ENCODE measurements at places on chromosomes 4 and X.

- no peak for DNase-seq
Observed at GRCh38 chr4:73917081-73917501, 47.9 kb downstream of the CXCL1 start.

DNA sequence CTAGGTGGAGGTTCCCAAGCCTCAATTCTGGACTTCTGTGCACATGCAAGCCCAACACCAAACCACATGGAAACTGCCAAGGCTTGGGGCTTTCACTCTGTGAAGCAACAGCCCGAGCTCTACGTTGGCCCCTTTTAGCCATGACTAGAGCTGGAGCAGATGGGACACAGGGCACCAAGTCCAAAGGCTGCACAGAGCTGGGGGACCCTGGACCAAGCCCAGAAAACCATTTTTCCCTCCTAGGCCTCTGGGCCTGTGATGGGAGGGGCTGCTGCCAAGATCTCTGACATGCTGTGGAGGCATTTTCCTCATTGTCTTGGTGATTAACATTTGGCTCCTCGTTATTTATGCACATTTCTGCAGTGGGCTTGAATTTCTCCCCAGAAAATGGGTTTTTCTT lies 258.7 kb upstream of the ACTRT1 start:
- DNase-seq: no peak

- DNase-seq: no peak
Observed at GRCh38 chr4:185722029-185722316, 90.0 kb downstream of the SORBS2 start.

GRCh38 chr4:26995316-26995715 lies 134.7 kb downstream of the STIM2 start:
- DNase-seq: no peak

DNA sequence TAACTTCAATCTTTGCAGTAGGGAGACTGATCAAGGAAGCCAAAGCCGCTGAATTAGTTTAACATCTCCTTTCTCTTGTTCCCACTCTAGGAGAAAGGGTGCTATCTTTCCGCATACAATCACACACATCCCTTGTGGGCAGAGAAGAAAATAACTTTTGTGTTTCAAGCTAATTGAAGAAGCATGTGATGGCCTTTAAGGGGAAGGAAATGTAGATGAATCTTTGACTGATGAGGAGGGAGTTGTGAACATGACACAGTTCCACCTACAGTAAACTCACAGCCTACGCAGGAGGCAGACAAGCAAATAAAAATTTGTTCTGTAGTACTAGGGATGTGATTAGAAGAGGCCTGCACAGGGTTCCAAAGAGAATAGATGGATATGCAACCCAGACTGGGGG lies 14.7 kb upstream of the SPATA4 start:
- DNase-seq: no peak

DNA sequence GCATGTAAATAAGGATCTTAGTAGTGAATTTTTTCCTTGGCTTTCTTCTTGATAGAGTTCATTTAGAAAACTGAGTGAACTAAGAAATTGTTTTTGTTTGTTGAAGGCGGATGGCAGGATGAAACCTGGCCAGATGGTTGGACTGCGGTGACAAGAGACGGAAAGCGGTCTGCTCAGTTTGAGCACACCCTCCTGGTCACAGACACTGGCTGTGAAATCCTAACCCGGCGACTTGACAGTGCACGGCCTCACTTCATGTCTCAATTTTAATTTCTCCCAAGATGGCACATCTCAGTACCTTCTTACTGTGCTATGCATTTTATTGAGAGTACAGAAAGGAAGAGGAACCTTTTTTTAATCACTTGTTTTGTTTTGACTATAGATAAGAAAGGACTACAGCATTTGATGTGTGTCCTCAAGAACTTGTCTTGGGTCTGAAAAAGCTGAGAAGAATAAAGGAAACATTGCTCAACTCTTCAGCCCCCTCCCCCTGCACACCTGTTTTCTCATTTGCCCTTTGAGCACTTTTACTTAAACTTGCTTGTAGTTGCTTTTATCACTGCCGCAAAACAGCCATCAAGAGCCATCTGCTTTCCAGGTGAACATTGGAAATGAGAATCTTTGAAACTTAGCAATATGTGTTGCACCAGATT lies 27.4 kb downstream of the ADH5 start:
- DNase-seq: no peak

DNA sequence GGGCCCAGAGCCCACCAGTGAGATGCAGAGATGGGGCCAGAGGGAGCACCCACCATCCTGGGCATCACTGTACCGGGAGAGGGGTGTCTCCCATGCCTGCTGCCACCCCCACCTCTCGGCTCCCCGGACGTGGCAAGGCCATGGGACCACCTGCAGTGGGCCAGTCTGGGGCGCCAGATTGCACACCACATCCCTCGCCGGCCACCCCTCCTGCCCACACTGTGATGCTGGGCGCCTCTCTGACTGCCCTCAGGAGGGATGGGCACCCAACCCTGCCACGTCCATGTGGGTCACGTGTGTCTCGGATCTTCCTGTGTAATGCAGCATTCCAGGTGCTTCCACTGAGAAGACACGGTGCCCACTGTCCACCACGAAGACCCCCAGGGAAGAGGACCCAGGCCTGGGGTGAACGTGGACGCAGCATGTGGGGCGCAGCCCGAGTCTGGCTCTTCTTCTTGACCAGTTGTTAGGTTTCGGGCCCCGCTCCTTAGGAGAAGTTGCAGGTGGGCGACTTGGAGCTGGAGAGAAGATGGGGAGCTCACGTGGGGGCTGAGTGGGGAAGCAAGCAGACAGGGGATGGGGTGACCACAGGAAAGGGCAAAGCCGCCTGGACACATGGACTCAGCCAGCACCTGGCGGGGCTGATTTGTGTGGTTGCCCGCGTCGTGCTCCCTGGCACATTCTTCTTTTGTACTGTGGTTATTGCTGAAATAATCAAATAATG lies 47.7 kb downstream of the ZFYVE28 start:
- no peak for DNase-seq

DNA sequence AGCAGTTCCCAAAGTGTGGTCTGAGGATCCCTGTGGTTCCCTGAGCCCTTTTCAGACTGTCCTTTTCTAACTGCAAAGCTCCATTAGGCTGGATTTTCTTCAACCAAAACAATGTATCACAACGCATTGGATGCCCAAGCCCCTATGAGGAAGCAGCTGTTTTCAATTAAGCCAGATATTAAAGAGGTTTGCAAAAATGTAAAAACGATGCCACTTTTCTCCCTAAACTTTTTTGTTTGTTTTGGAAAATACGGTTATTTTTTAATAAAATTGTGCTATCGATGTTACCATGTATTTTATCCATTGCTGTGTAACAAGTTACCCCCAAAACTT lies 170.4 kb upstream of the BCOR start:
- no peak for DNase-seq

- DNase-seq: no peak
Observed at GRCh38 chrX:155694649-155695048, 81.9 kb upstream of the TMLHE start.

- DNase-seq: peak; percentile 28
Observed at GRCh38 chrX:40146262-40147125, 48.7 kb upstream of the BCOR start.

GRCh38 chr4:56307423-56307822 lies 79.9 kb downstream of the AASDH start:
- no peak for DNase-seq

- no peak for DNase-seq
Observed at GRCh38 chr4:8379281-8379680, 61.2 kb downstream of the ACOX3 start.

DNA sequence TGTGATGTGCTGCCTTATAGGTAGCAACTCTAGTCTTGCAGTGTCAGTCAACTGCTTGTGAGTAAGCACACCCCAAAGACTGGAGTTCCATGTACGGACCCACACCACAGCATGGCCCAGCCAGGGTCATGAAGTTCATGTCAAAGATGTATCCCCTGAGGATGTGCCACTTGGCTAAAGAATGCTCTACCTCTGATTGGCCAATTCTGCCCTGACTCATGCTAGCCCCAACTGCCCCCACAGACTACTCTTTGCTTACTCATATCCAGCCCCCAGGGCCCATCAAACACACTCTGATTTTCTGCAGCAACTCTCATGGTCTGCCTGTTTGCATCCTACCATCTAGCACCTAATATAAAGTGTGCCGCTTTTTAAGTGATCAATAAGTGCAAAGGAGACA lies 62.5 kb downstream of the CHRDL1 start:
- DNase-seq: no peak

DNA sequence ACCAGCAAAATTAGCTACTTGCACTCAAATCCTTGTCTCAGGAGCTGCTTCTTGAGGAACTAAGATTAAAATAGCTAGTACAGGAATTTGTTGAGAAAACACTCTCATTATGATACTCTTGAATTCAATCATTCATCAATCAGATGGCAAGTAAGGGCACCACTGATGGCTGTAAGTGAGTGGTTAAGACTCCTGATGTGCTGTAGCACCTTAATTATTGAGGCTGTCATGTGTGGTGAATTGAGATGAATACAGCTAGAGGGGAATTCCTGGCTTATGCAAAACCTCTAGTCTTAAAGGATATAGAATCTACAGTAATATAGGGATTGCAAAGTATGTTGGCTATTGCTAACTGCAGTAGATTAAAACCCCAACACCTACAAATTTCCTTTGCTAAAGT lies 509.1 kb downstream of the IQCM start:
- DNase-seq: no peak

GRCh38 chr4:5700459-5700858 lies 7.9 kb downstream of the EVC2 start:
- no peak for DNase-seq

- DNase-seq: no peak
Observed at GRCh38 chr4:73607375-73608033, 12.7 kb downstream of the RASSF6 start.

- no peak for DNase-seq
Observed at GRCh38 chr4:139655116-139655515, 10.5 kb upstream of the MGST2 start.

- DNase-seq: no peak
Observed at GRCh38 chrX:55340896-55341433, 76.2 kb upstream of the PAGE3 start.

DNA sequence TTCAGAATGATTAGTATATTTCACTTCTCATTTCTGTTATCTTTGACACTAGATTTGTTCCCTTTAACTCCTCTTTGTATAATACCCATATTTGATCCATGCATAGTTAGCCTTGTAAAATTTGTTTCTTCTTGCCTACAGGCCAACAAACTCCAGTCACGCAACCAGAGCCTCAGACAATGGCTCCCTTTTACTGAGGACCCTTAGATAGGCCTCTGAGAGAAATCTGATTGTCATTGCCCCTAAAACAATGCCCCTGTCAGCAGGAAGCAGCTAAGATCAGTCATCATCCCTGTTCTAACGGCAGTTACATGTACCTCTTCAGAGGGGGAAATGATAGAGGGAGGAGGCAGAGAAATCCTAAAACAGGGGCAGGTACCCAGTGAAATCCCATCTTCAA lies 190.6 kb upstream of the TENT5D start:
- DNase-seq: no peak

DNA sequence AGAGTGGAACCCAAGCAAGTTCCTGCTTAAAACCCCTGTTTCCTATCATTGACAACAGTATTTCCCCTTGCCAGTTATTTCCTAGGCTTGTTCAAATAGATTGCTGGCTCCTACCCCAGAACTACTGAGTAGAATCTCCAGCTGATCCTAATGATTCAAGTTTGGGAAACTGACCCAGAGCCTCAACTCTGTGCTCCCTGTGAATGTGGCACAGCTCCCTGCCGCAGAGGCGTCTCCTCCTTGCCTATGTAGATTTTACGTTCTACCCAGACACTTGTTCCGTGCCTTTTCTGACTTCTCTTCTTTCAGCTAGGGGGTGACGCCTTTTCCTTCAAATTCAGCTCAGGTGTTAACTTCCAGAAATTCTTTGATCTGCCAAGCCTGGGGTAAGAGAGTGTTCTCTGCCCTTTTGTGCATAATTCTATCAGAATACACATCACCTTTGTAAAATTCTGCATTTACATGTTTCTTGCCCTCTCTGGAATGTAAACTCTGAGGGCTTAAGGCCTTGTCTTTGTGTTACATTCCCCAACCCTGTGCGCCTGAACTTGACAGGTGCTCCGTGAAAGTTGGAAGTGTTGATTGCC lies 4.4 kb downstream of the LSM6 start:
- DNase-seq: no peak

GRCh38 chrX:134171661-134172587 lies 65.1 kb upstream of the CCDC160 start:
- DNase-seq: peak; percentile 1

DNA sequence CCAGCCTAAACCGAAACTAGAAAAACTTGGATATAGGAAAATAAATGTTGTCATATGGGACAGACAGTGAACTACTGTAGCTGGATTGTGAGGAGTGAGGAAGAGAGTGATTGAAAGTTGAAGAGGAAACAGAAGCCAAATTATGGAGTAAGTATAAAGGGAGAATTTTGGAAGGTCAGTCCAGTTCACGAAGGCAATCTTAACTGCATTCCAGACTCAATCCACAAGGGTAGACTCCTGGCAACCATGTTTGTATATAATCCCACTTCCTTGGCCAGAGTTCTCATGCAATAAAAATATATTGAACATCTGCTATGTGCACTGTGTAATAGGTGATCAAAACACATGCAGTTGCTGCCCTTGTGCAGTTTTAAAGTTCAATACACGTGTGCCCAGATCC lies 58.6 kb upstream of the CAMK2D start:
- DNase-seq: no peak

DNA sequence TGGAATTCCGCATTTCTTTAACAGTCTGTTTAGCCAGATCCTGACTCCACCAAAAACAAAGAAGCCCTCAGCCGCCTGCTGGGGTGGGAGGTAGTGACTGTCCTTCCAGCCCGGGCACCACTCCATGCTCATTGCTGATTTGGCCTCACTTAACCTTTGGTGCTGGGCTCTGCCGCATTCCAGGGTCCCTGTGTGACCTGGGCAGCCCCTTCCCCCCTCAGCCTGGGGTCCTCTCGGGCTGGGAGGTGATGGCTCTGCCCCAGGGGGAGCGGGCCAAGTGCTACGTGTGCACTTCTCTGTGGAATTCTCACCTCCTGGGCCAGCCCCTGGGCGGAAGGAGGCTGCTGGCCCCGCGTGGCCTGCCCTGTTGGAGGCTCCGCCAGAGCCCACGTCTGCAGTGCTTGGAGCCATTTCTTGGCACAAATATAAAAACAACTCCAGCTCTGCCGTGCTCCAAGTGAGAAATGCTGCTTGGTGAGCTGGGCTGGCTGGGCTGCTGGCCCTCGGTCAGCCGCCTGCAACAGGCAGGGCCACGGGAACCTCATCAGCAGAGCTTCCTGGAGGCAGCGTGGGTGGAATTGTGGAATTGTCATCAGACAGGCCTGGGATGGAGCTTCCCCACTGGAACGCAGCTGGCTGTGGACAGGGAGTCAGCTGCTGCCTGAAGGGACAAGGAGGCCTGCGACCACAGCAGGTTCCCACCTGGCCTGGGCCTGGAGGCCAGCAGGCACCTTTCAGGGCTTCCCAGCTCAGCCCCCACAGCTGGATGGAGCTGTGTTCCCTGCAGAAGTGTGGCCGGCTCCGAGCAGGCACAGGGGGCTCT lies 66.0 kb downstream of the TRMT44 start:
- DNase-seq: no peak

GRCh38 chr4:56370377-56370776 lies 16.9 kb downstream of the AASDH start:
- DNase-seq: no peak
